CD4-positive, alpha-beta T cell treated with Interferon gamma for 1 hour (primary cell): ENCODE measurements at places on chromosomes 5 and 9.

- no peak for DNase-seq
These were observed 39.9 kb downstream of the CRB2 start for GRCh38 chr9:123395689-123396511.

DNA sequence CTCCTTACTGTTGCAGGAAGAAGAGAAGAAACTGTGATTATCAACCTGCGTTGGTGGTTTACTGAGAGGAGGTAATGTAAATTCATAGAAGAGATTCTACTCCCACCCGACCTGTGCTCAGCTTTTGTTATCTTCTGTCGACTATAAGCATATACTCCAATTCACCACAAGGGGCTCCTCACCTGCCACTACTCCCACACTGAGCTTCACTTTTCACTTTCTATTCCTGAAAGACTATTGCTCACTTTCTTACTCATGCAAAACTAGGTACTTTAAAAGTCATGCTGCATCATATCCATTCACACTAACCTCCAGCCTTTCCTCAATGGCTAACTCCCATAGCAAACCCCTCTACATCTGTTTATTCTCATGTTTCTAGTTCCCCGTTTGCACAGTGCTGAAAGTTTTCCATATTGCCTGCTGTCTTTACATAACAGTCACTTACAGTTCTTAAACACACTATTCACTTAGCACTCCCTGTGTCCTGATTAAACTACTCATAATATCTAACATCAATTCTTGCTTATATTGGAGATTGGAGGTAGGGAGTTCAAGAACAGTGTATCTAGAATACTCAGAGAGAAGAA is 1062.6 kb downstream of the NR2F1-AS1 start:
- no peak for DNase-seq

GRCh38 chr5:42912184-42912798 is 100.6 kb upstream of the SELENOP start:
- peak; percentile 53 for DNase-seq

DNA sequence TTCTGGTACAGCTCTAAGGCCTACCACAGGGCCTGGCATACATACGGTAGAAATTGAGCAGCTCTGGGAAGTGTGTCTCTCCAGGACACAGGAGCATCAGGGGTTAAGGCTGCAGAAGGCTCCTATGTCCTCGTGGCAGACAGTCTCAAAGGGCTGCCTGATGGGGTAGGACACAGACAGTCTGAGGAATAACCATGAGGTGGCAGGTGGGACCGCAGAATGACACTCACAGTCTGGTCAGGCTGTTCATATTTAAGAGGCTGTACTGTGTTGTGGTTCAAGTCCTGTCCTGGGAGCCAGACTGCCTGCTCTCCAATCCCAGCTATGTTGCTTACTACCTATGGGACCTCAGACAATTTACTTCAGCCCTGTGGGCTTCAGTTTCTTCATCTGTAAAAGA is 217.1 kb downstream of the TRIM32 start:
- DNase-seq, result no peak

GRCh38 chr5:4700069-4700468 is 440.1 kb upstream of the ADAMTS16 start:
- DNase-seq, result no peak

- DNase-seq, result peak; percentile 70
These were observed at the start of gene CD14 for GRCh38 chr5:140633021-140633471. CD14 (minus strand) TSS chr5:140633175; CDS start chr5:140633071, 104 bp downstream.

- DNase-seq, result no peak
These were observed 484.6 kb downstream of the PRELID2 start for GRCh38 chr5:145350513-145350912.

GRCh38 chr5:29024052-29024451 is 1985.7 kb upstream of the CDH9 start:
- DNase-seq, result no peak

DNA sequence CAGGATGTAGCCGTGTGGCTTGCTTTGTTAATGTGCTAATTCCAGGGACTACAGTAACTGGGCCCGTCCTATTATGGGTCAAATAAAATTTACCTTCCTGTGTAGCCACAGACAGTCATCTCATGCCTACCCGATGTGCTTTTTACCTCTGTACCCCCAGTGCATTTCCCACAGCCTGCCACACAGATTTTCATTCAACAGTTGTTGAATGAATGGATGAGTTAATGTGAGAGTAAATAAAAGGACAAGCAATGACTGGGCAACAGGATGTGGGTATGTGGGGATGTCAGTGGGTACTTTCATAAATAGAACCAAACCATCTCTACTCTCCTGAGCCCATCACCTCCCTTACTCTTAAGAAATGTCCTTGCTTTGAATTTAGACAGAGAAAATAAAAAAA is 441.2 kb upstream of the ZNF462 start:
- no peak for DNase-seq

GRCh38 chr9:123070198-123070597 is 36.7 kb downstream of the GPR21 start:
- DNase-seq, result no peak

- DNase-seq, result no peak
These were observed 289.9 kb downstream of the DMAC1 start for GRCh38 chr9:7509576-7510145.

- DNase-seq, result no peak
These were observed 65.9 kb downstream of the PPARGC1B start for GRCh38 chr5:149796030-149796429.

DNA sequence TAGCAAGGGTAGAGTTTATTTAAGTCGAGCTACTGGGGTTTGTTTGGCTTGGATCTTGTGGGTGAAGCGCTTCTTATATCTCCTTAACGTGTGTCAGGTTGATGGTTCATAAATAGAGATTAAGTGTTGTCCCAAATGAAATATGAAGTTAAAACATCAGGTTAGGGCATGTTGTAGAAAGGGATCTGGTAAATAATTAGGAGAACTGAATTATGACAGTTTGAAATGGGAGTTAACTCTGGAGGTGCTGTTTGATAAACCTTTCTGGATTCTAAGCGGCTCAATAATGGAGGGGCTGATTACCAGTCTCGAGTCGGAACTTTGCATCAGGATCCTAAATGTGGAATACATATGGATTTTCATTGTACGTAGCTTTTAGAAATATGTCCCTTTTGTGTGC is 717.0 kb upstream of the WWC1 start:
- no peak for DNase-seq

DNA sequence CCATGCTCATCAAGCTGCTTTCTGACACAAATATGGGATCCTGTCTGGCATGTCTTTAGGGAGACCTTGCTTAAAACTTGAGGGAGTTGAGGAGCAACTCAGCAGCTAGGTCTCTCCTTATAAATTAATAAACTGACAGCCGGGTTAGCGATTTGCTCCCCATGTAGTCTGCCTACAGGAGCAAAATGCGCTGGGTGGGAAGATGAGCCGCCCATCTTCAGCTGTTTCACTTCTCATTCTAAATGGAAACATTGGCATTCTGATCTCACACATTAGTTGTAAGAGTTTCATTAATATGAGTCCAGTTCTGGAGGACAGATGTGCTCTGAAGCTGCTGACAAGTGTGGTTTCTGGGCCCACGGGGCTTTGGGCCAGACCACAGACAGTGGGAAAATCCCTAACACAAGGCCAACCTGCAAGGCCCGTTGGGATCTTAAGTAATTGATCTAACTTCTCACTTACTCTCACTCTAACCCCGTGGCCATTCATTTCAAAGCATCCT is 197.0 kb downstream of the MCTP1 start:
- no peak for DNase-seq

- DNase-seq, result no peak
These were observed 39.5 kb upstream of the IQGAP2 start for GRCh38 chr5:76363352-76364225.

- no peak for DNase-seq
These were observed 97.2 kb downstream of the INVS start for GRCh38 chr9:100196215-100196614.

DNA sequence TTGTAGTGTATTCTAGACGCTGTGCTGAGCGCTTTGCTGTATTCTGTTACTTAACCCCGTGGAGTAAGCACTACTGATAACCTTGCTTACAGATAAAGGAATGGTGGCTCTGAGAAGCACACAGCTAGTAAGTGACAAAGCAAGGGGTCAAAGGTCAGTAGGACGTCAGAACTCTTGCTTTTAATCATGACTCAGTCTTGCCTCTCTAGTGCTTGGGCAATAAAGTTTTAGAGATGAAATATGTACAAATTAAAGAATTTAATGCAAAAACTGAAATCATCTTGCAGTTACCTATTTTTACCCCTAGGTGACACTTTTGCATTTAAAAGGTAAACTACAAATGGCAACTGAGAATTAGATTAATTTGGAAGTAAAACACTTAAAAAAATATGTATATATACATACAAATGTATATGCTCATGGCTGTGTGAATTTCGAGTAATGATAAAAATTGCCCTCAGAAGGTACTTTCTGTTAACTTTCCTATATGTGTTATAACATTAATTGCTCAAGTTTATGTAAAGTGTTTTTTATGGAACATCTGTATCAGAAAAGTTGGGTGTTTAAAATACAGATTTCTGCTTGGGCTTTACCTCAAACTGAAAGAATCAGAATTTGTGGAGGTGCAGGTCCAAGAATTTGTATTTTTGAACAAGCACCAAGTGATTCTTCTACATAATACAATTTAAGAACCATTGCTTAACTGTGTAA is 175.1 kb upstream of the DAB2 start:
- DNase-seq, result no peak
